ENCODE measurements at places on chromosomes 12 and 14. TPM values are rescaled to one million over a fixed set of nuclear protein-coding genes. Genes with fewer than 3 reads are reported as not detected.

DNA sequence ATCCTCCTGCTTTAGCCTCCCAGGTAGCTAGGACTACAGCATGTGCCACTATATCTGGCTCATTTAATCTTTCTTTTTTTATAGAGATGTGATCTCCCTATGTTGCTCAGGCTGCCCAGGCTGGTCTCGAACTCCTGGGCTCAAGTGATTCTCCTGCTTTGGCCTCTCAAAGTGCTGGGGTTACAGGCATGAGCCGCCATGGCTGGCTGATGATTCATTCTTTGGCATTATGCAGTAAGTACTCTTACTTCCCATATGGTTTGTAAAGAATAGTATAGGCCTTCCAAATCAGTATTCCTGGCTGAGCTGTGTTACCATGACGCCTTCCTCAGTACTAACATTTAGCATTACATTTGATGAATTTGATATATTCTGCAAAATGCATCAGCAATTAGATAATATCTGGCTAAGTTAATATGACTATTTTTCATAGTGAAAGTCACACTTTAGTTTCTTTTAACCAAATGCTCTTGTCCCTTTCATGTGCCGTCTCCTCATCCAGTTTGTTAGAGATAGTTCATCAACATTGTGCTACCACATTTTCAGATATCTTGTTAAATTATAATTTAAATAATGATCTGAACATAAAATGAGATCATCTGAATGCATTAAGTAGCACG lies 3.2 kb upstream of the MIA2 start:
- DNase-seq = no peak

DNA sequence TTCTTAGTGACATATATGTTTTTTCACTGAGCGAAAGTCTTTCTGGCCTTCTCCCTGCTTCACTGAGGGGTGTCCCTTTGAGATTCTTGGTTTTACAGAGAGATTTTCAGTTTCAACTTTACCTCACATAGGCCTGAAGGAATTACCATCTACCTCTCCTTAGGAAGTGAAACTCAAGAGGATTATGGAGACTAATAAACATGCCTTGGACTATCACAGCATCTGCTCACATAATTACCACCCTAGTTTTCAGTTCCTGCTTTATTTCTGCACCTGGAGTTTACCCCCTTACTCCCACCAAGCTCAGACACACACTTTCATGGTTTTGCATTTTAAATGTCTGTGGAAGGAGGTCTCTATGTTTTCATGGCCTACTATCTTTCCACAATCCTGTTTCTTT lies 118.3 kb upstream of the SCAF11 start:
- DNase-seq = no peak

- peak; percentile 33 for DNase-seq
These were observed 72.8 kb downstream of the GALNT4 start for GRCh38 chr12:89451841-89452251.

DNA sequence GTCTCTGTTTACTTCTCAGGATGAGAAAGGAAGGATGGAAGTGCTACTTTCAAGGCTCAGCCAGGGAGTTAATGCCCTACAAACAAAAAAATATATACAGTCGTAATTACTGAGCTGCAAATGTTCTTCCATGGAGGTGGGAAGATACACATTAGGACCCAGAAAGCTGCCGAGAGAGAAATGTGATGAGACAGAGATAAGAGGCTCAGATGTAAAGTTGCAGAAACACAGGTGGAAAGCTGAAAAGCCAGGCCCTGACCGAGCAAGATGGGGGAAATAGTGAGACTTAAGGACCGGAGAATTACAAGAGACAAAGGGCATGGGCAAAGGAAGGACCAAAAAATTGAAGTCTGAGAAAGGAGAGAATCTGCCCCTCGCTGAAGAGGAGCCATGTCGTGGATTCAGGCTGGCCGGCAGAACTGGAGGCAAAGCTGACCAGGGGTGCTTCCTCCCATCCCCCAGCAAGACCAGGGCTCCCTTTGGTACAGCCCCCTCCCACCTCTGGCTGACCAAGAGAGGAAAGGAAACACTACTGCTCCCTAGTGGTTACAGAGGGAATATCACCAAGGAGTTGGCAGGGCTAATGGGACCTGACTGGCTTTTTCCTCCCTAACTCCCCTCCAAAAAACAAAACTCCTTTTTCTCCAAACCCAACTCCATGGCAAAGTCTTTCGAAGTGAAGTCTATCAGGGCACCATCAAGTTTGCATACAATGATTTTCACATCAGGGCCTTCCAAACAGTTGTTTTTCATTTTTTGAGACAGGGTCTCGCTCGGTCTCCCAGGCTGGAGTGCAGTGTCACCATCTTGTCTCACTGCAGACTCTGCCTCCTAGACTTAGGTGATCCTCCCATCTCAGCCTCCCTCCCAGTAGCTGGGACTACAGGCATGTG lies 12.1 kb downstream of the ZFHX2 start:
- no peak for DNase-seq

DNA sequence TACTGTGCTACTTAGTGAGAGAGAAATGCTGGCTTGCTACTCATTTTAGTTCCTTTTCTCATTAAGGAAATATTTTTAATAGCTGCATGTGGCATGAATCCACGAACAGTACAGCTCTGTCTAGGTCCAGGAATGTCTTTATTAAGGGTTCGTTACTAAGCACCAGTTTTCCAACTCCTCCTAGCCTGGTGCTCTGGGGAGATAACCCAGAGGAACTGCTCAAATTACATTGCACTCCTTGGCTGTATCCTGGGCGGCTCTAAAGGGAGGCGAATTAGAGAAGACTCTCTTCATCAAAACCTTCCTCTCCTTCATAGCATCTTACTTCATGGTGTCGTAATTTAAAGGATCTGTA lies 101.3 kb downstream of the PPM1A start:
- no peak for DNase-seq

GRCh38 chr14:70398706-70399431 lies 18.0 kb downstream of the SYNJ2BP start:
- DNase-seq = no peak

GRCh38 chr14:52801014-52801712 lies 9.8 kb upstream of the GNPNAT1 start:
- DNase-seq = peak; percentile 21

- DNase-seq = peak; percentile 71
These were observed at the start of gene NCOR2 for GRCh38 chr12:124566997-124567672. Gene NCOR2 (minus strand): TSS chr12:124567612. CDS start chr12:124495251, 72,361 bp downstream.

DNA sequence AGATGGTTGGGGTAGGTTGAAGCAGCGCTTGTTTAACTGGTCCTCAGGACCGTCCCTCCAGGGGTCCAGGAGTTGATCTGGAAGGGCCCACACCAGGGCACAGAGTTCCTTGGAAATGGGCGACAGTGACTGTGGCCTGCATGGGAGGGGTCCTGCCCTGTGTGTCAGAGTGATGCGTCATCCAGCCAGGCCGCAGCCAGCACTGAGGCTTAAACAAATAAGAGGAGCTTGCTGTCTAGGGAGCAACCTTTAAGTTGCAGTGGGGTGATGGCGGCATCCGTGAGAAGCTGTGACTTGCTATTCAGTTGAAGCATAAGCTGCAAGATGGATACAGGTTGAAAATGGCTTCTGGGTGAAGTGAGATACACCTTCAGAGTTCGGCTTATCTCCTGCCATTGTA lies 20.2 kb downstream of the DCAF4 start:
- DNase-seq = no peak

The RTN1 gene
- 0.74 TPM for total RNA-seq

The ZNF641 gene
- total RNA-seq = 17.4 TPM

The GPX2 gene
- total RNA-seq = not detected

The PRR4 gene
- total RNA-seq = 1.9 TPM

The ADAMTS20 gene
- total RNA-seq = not detected

The LPAR5 gene
- total RNA-seq = 0.34 TPM

The MYH6 gene
- total RNA-seq = 44.1 TPM

The OTUB2 gene
- 0.12 TPM for total RNA-seq

The KCNC2 gene
- total RNA-seq = 1.2 TPM

All from psoas muscle (tissue), 8 donors.